ENCODE measurements at places on chromosomes 4 and X. TPM values are rescaled to one million over a fixed set of nuclear protein-coding genes. Genes with fewer than 3 reads are reported as not detected.

VEGFD gene
- 0.66 TPM for total RNA-seq

TCEAL3 gene
- total RNA-seq = 21.4 TPM

TLR10 gene
- 0.26 TPM for total RNA-seq

RS1 gene
- not detected for total RNA-seq

CFAP47 gene
- 0.78 TPM for total RNA-seq

MAGEA9B gene
- total RNA-seq = not detected

IL2 gene
- total RNA-seq = not detected

TEX11 gene
- total RNA-seq = 0.66 TPM

DNA sequence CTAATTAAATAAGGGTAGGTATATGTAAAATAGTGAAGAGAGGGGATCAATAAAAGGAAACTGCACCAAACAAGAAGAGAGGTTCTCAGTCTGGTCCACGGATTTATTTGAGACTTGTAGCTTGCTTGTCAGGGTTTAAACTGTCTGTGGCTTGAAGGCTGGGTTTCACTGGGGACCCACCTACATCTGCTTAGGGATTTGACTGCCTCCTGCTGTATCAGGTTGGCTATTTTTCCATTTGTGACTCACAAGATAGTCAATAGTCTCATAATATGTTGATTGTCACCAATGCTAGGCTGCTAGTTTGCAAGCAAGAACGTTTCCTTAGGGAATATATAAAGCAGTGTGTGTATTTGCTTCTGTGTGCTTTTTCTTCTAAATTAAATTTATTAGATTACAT, 1950.7 kb upstream of the IGFBP7 start:
- no peak for DNase-seq

DNA sequence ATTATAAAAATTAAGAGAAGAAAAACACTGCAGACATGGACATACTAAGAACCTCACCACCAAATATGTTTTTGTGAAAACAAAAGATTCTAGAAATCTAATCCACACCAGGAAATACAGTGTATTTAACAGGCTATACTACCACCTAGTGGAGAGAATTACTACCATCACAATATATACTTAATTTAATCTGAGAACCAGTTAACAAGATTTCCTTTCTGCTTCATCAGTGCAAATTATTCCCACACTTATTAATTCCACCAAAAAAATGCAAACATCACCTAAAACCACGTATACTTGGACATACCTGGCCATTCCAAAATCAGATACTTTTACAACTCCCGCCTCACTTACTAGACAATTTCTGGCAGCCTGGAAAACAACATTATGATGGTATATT, 7.0 kb upstream of the TXK start:
- DNase-seq = no peak

GRCh38 chr4:7978907-7979651, 39.4 kb upstream of the AFAP1 start:
- no peak for DNase-seq

DNA sequence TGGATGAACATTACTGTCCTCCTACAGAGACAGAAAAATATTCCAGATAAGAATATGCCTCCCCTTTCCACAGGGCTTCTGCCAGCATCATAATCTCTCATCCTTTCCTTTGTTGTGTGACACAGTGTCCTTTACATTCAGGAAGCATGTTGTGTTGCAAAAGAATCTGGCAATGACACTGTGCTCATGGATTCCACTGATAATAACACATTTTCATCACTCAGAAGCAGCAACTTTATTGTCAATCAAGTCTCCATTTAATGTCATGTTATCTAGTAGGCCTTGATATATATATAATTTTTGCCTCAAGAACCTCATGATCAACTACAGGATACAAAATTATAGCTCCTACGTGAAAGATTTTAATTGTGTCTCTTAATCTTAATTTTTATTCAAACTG, 833.9 kb downstream of the FSTL5 start:
- DNase-seq = no peak

- no peak for DNase-seq
Measured at GRCh38 chrX:135425026-135425965, 3.6 kb downstream of the SMIM10L2A start.

DNA sequence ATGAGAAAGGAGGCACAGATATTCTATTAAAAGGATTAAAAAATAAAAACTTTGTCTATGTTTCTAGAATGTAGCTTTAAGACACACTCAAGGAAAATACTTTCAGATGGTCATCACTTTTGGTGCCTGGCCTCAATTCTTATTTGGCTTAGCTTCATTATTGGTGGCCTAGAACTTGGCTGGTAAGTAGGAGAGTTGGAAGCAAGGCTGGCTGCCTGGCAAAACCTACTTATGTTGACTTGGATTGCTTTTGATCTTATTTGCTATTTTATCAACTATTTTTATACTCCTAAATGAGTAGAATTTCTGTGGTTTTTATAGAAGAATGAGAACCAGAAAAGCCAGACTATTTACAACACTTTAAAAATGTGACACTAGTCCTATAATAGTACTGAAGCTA, 35.3 kb upstream of the JADE3 start:
- no peak for DNase-seq

GRCh38 chrX:120377715-120378114, 15.8 kb downstream of the ATP1B4 start:
- no peak for DNase-seq

DNA sequence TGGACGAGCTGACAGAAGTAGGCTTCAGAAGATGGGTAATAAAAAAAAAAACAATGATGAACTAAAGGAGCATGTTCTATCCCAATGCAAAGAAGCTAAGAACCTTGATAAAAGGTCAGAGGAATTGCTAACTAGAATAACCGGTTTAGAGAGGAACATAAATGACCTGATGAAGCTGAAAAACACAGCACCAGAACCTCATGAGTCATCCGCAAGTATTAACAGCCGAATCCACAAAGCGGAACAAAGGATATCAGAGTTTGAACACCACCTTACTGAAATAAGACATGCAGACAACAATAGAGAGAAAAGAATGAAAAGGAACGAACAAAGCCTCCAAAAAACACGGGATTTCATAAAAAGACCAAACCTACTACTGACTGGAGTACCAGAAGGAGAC, 10.5 kb downstream of the NELFA start:
- DNase-seq = no peak

DNA sequence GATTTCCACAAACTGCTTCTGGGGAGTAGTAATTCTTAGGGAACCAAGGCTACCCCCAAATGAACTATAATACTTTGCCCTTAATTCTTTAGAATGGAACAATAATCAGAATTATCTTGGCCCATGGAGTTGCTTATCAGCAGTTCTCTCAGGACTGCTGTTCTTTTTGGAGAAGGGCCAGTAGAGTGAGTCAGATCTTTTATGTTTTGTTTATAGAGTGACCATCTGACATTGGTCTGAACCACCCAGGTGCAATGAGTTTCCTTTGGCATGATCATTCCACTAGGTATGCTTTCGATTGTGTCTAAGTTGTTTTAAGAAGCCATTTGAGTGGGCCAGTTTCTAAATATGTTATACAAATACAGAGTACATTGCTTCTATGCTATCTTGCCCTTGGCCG, 31.8 kb downstream of the PRRG1 start:
- peak; percentile 11 for DNase-seq

DNA sequence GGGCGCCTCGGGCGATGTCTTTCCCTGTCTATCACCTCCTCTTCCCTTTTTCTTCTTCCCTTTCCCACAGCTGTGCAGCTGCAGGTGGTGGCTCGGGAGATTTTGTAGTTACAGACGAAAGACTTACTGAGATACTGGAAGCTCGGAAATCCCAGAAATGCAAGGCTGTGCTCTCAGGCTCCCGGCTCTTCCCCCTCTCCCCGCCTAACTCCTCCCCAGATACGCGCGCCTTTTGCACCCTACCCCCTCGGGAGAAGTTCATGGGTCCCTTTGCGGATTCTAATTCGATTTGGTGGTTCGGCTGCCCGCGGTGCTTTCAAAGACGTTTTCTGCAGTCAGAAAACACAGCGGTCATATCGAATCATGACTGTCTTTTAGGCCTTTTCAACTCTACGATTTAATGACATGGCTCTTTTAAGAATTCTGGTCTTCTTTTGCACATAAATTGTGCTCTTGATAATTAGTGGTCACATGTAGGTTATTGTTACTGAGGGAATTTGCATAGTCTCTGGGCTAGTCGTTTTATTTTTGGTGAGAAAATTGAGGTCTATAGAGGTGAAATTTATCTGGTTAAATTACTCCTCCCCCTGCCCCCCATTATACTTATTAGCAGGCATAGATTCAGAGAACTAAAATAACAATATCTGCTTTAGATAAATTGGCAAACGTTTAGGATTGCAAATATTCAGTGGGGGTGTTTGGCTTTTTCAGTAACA, 1.6 kb downstream of the SEPTIN11 start:
- DNase-seq = peak; percentile 13

GRCh38 chr4:92399032-92399431, 95.3 kb downstream of the GRID2 start:
- no peak for DNase-seq

DNA sequence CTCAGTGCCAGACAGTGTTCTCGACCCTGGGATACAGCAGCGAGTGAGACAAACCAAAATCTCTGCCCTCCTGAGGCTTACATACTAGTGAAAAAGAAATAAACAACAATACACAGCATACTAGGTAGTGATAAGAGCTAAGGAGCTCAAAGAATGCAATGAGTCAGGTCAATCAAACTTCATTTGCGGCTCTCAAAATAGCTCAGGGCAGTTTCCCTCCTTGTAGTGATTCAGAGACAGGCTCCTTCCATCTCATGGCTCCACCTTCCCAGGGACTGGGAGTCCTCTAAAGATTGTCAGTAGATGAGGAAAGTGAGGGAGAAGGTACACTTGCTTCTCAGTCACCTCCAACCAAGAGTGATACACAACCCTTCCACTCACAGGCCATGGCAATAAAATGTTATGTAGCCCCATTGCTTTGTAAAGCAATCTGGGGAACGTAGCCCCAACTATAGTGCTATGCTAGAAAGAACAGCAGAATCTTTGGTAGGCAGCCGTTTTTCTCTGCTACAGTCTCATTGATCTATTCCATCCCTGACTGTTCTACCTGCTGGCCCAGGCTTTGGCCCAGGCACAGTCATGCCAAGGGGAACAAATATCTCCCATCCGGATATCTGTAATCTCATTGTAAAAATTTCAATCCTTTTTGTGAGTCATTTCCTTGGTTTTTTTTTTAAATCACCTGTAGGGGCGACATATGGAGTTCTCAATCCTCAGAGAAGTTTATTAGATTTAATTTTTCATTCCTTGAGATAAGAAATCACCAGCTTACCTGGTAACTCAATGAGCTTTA, 183.1 kb upstream of the S100G start:
- DNase-seq = no peak

DNA sequence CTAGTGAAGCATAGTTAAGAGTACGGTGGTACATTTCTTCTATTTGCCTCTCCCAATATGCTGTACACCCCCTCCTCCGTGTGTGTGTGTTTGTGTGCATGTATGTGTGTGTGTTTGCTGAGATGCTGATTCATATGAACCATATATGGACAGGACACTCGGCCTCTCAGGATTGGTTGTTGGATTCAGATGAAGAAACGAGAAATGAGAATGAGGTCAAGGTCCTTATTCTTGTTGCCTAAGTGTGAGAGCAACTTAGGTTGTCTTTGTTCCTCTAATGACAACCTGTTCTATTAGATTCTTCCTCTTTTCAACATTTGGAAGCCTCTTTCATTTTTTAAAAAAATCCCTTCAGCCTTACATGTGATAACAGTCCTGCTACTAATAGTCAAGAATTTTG, 1387.6 kb downstream of the STIM2 start:
- no peak for DNase-seq

DNA sequence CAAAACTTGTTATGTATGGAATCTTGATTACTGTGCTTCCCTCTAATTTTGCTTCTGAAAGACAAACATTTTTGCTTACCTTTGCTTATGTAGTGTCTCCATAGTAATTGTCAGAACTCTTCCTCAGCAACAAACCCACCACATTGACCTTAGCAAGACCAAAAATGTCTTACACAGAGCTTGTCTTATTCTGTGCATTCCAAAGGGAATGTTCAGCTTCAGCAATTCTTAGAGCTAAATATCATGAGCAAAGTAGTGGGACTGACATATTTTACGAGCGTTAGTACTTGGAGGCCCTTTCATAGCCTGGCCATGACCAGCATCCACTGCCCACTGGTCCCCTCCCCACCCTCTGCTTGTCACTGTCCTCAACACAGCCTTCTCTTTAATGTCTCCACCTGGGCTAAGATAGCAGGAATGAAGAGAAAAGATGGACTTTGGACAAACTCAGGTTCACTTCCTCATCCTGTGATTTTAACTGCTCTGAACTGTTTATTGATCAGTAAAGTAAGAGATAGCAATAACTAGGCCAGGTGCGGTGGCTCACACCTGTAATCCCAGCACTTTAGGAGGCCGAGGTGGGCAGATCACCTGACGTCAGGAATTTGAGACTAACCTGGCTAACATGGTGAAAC, 15.5 kb upstream of the SH3D19 start:
- DNase-seq = no peak

DNA sequence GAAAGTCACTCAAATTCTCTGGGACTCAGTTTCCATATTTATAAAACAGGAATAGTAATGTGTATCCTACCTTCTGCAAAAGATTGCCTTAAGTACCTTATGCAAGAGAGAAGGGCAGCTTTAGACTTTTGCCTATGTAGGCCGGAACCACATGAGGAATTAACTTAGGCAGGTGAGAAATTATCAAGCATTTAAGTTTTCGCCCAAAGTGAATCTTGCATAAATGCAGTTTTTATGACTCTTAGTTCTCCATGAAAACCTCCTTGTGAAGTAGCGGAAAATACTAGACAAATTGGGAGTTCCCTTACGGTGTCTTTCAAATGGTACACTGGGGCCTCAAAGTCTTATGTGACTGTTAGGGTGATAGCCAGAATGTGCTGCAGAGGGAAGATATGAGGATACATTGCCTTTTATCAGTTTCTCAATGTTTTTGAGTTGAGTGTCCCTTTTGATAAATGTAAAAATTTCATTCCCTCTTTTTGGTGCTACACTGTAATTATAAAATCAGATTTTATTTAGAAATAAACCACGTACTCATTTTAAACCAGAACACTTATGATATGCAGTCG, 2.6 kb downstream of the SH2D1A start:
- no peak for DNase-seq

DNA sequence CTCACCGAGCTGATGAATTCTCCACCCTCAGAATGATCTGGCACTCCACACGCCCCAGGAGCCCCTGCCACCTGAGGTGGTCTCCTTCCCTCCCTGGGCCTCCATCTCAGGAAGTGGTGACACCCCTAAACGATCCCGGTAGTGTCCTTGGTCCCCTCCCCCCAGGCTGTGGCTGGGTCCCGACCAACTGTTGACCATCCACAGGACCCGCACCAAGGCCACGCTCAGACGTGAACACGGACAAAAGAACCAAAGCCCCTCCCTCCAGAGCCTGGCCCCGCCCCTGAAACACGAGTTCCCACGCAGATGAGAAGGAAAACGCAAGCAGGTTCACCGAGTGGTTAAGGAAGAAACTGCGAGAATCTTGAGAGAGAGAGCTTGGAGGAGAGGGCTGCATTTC, 16.6 kb downstream of the LRPAP1 start:
- DNase-seq = no peak
